DMS53 (cell line): ENCODE measurements at places on chromosomes 2 and 18.

DNA sequence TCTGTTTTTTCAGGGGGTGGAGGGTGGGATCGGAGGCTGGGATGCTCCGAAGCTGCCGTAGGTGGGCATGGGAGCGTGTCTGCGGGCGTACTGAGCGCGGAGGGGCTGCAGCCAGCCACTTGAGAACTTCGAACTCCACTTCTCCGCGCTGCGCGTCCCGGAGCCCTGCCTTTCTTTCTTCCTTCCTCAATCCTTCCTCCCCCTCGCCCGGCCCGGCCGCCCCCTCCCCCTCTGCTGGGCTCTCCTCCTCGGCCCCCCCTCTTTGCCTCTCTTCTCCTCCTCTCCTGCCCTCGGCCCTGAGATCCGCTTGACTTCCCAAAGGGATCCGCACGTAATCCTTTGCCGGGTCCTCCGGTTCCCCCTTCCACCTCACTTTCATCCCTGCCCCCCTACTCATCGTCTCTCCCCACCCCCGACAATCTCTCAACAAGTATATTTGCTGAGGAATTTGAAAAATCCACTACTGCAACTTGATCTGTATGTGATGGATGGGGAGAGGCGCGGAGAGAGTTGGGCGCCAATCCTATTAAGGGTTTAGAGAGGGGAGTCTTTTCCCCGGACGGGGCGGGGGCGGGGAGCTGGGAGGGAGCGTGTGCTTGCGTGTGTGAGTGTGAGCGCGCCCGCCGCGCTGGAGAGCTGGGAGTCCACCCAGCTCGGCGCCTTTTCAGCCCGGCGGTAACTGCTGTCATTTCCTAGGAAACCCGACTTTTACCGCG, 1.1 kb downstream of the GLI2 start:
- DNase-seq, result peak; percentile 77

DNA sequence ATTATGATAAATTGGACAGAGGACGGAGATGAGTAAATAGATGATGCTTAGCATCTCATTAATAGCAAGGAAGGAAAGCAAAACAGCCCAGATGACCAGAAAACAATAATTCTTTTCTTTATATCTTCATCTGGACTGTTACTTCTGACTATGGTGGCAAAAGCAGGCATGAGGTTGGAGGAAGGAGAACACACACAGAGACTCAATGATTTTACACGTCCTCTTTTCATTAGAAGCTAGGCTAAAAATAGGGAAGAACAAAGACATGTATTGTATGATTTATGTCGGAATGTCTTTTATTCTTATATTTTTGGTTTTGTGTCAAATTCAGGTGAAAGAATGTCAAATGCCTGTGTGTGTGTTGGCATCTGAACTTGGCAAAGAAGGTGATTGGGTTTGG, 137.1 kb downstream of the MAP2 start:
- DNase-seq, result no peak

GRCh38 chr2:13156916-13157315, 440.2 kb downstream of the TRIB2 start:
- no peak for DNase-seq

GRCh38 chr2:237227592-237228280, 142.0 kb downstream of the COPS8 start:
- no peak for DNase-seq
